ENCODE measurements at places on chromosomes 5 and 9.

DNA sequence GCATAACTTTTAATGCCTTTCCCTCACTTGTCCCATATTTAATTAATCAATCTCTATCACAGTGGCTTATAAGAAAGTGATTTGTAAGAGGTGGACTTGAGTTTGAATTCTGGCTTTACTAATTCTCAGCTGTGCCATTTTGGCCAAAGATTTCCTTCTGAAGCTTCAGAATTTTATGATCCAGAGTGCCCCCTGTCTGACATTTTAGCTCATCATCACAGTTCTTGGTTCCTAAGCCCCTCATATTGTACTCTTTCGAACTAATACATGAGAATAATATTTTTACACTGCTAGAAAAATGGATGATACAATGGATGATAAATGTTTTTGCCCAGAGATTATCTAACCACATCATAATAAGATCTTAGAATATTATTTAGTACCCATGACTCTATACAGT lies 1014.1 kb downstream of the PTPRD start:
- DNase-seq, result no peak

DNA sequence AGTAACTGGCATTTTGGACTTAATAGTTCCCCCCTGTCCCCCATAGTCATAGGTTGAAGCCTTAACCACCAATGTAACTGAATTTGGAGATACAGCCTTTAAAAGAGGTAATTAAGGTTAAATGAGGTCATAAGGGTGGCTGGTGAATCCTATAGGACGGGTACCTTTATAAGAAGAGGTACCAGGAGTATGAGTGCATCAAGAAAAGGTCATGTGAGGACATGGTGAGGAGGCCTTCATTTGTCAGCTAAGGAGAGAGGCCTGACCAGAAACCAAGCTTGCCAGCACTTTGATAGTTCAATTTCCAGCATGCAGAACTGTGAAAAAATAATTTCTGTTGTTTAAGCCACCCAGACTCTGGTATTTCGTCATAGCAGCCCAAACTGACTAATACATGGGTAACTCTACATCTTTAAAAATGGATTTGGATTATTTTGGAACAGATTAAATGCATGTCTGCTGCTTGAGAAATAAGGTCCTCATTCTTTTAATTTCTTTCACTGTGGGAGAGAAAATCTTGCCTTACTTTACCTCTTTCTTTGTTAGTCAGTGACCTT lies 9.7 kb downstream of the RASA1 start:
- no peak for DNase-seq

DNA sequence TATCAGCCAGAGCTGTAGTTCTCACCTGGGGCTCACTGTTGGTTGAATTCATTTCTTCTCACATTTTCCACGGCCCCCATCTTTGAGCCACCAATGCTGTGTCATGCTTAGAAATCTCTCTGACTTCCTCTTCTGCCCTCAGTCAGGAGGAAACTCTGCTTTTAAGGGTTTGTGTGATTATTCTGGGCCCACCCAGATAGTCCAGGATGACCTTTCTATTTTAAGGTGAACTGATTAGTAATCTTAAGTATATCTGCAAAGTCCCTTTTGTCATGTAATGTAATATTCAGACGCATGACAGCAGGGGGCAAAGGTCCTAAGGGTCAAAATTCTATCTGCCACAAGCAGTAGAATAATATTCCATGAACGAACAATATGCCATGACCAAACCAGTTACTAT lies 88.4 kb downstream of the AK8 start:
- DNase-seq, result no peak

- no peak for DNase-seq
Observed at GRCh38 chr5:54401515-54401914, 54.0 kb upstream of the HSPB3 start.

DNA sequence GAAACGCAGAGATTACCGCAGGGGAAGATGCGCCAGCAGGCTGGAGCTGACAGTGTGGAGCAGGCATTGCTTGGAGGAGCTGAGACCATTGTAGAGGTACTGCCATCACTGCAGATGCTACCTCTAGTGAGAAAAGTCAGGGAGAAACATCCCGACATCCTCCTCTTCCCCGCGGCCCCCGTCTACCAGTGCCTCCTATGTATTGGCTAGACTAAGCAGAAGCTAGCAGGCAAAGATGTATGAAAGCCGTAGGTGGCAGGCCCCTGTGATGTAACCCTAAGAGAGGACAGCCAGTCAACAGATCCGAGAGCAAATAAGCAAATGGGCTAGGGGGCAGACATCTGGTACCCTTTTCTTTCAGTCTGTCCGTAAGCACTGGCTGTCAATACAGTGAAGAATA lies 115.5 kb upstream of the ACTBL2 start:
- DNase-seq, result no peak

GRCh38 chr5:37730896-37731455 lies 108.9 kb downstream of the GDNF start:
- no peak for DNase-seq

DNA sequence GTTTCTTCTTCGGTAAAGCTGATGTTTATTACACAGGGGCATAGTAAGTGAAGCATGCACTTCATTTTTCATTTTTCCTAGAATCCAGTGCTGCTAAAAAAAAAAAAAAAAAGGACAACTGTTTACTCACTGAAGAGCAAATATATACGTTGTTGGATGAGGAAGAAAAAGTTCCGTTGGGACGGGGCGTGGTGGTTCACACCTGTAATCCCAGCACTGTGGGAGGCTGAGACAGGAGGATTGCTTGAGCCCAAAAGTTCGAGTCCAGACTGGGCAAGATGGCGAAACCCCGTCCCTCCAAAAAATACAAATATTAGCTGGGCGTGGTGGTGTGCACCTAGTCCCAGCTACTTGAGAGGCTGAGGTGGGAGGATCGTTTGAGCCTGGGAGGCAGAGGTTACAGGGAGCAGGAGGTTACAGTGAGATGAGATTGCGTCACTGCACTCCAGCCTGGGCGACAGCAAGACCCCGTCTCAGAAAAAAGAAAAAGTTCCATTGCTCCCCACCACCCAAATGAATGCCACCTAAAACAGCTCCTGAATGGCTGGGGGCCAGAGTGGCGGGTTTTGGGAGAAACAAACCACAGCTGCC lies 60.1 kb upstream of the GNE start:
- no peak for DNase-seq

DNA sequence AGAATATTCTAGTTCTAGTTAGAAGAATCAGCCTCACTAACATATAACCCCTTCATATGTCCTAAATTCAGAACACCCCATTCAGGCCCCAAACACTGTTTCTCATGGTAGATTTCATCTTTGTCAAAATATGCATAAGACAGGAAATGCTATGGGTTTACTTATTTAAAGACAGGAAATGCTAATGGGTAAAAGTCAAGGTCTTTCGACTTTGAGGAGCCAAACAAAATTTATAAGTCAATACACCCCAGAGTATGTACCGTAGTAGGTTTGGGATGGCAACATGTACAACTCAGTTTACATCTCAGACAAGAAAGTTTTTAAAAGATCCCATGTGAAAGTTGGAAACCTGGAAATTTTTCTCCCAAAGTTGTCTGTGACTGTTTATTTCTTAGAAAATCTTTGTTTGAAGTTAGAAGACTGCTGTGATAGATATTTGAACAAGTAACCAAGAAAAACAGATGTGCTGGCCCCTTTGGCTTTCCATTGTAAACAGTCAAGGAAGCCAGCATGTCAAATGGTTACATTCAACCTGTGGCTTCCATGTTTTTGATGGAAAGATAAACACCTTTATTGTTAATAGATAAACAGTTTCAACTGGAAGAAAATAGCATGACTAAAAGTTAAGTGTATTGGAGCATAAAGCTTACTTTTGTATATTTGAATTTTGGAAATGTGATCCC lies 102.2 kb downstream of the INIP start:
- DNase-seq, result no peak

DNA sequence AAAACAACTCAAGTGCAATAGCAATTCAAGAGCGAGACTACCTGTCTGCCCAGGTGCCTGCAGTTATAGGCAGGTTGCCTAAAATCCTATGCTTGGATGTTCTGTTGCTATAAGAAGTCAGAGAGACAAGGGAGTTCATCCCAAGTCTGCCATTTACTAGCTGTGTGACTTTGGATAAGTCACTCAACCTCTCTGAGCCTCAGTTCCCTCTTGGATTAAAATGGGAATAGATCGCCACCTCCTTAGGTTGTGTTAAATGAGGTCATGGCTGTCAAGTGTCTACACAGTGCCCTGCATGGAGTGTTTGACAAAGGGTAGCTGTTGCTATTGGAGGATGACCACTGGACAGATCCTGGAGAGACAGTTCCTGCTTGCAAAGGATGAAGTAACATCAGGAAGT lies 1.3 kb upstream of the ZBTB34 start:
- DNase-seq, result no peak

- no peak for DNase-seq
Observed at GRCh38 chr9:113148781-113149510, 1.9 kb upstream of the SLC31A2 start.

- DNase-seq, result no peak
Observed at GRCh38 chr5:154895606-154896561, 37.5 kb downstream of the CNOT8 start.

DNA sequence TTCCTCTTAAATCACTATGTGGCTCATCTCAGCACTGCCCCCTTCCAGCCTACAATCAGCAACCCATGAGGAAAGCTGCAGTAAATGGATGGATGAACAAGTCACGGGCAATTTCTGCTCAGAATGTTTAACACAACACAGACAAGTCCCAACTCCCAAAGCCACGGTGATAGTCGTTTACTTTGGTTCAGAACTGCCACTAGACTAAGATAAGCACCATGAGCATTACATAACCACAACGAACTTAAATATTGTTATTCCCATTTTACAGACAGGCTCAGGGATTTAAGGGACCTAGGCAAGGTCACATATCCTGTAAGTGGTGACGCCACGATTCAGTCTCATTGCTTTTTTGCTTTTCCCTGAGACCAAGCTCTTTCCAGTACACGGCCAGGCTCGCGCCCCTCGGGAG lies 2.0 kb upstream of the SMIM27 start:
- peak; percentile 18 for DNase-seq

DNA sequence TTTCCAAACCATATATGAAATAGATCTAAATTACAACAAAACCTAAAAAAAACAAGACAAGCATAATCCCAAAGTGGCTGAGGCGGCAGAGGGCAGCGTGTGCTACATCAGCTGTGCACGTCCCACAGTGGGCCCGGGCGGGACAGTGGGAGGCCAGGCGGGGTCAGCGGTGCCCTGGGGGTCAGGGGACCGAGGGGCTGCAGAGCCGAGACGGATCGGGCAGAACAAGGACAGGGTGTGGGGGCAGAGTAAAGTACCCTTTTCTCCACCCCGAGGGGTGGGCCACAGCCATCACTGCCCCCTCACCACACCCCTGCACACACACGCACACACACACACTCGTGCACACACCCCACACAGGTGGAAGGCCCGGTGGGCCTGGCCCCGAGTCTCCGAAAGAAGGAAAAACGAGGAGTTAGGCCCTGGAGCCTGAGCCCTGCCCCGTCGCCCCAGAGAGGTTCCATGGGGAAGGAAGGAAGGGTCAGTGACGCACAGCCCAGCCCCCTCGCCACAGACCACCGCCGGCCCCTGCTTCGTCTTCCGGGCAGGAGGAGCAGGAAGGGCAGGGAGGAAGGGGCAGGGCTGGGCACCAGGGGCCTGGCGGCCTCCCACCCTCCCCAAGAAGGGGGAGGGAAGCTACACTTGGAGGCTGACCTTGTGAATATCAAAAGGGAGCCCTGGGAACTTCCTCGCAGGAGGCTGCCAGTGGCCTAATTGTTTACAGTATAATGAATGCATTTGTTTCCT lies 49.6 kb upstream of the UBAC1 start:
- no peak for DNase-seq

DNA sequence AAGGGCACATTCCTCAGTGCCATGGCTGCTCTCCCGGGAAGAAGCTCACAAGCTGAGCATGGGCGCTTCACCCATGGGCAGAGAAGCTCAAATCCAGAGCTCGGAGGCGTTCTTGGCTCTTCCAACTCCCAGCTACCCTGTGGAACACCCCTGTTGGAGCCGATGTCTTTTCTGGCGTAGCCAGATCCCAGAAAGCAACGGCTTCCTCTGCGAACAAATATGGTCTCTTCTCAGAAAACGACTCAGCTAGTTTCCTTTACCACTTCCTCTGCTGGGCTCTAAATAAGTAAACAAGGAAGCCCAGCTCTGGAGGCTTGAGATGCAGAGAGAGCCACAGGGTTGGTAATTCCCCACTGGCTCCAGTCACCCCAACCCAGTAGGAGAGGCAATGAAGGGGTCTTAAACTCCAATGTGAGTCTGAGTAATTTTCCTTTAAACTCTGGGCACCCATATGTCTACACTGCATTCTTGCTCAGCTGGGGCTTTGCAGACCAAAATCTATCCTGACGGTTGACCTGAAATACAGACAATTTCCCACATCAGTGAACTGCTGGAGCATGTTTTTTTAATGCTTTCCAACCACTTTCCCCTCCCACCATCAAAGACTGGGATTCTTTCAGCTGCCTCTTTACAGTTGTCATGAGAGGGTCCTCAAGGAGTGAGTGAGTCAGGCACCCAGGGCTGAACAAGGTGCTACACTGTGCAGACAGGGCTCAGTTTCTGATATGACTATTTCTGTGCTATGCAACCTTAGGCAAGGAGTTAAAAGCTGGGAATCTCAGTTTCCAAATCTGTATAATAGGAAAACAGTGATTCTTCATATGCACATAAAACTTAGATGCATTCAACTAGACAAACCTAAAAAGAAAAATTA lies at the start of gene LCP2:
Gene LCP2 (minus strand): TSS at position 189 of the 874 bp plus-strand sequence. CDS start 166 bp downstream, at position 23.
- peak; percentile 75 for DNase-seq

- no peak for DNase-seq
Observed at GRCh38 chr9:126664900-126665643, 51.3 kb downstream of the LMX1B start.

- DNase-seq, result no peak
Observed at GRCh38 chr5:151125421-151125820, 32.2 kb downstream of the ANXA6 start.

DNA sequence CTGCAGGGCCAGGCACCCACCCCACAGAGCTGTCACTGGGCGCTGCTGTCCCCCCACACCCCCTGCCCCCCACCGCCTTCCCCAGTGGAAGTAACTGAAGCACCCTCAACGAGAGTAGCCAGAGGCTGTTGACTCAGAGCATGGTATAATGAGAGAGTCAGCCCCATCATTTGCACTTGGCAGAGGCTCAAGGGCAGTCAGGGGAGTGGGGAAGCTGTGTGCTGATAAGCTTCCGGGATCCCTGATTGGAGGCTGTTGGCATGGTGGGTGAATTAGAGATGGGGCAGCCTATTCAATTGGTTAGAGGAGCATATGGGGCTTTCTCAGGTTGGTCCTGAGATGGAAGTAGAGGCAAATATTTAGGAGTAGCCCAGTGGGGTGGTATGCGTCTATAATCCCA lies 77.1 kb upstream of the GOLM1 start:
- DNase-seq, result no peak

DNA sequence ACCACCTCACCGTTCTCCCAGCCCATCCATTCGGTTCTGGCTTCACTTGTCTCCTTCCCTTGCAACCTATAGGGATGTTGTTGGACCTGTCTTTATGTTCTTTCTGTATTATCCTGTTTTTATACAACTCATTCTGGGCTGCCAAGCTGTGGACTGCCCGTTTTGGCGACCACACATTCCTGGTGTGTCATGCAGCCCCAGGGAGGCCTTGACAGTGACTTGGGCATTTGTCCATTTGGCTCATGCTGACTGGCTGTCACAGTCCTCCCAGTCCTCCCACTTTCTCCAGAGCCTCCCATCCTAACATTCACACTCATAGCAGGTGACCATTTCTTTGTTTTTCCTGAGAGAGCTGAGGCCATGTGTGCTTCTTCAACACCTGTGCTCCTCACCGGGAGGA lies 136.4 kb downstream of the SLF1 start:
- DNase-seq, result no peak

All from CD4-positive, alpha-beta T cell treated with Interleukin-10 for 1 hour (primary cell).